ENCODE measurements at places on chromosomes 1 and 21.

DNA sequence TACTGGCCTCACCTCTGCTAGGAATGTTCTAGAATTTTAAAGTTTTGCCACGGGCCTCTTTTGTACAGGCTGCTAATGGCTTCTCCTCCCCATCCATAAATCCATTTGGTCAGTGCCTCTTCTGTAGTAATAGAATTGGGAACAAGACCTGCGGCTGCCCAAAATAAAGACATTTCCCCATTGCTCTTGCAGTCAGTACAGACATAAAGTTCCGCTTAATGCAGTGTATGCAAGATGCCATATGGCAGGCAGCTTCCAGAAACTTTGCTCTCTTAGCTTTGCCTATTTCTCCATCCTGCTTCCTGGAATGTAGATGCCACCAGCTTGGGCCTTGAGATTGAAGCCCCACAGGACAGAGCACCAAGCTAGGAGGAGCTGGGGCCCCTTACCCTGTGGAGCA is 3.7 kb upstream of the SLC2A5 start:
- DNase-seq, result no peak

GRCh38 chr1:212186427-212187207 is 98.6 kb upstream of the PPP2R5A start:
- DNase-seq, result no peak

- no peak for DNase-seq
Observed at GRCh38 chr1:198968866-198969265, 330.0 kb downstream of the PTPRC start.

- no peak for DNase-seq
Observed at GRCh38 chr1:247471445-247472016, 13.6 kb upstream of the OR2B11 start.

- no peak for DNase-seq
Observed at GRCh38 chr1:84293766-84294165, 7.7 kb upstream of the SAMD13 start.

GRCh38 chr1:179818743-179819173 is 58.8 kb downstream of the TOR1AIP2 start:
- no peak for DNase-seq

- no peak for DNase-seq
Observed at GRCh38 chr1:188070848-188071247, 1242.1 kb downstream of the PLA2G4A start.

GRCh38 chr21:44795342-44795741 is 6.3 kb downstream of the UBE2G2 start:
- DNase-seq, result no peak

DNA sequence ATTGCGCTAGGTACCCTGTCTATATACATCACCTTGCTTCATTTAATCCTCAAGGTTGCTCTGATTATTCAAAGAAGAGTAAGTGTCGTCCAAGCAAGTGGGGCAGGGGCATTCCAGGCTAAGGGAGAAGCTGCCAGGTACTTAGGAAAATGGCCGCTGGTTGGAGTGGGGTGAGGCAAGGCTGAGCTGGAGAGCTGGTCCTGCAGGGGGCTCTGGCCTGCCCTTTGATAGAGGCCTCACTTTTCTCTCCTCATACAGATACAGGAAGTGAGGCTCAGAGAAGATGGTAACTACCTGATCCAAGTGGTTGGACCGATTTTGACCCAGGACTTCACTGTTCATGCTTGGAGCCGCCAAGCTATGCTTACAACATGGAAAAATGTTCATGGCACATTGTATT is 86.9 kb upstream of the ZBTB40 start:
- no peak for DNase-seq

- DNase-seq, result no peak
Observed at GRCh38 chr1:179779645-179780272, 36.7 kb downstream of the FAM163A start.

- DNase-seq, result peak; percentile 36
Observed at GRCh38 chr1:33007190-33008050, 29.3 kb downstream of the AK2 start.

DNA sequence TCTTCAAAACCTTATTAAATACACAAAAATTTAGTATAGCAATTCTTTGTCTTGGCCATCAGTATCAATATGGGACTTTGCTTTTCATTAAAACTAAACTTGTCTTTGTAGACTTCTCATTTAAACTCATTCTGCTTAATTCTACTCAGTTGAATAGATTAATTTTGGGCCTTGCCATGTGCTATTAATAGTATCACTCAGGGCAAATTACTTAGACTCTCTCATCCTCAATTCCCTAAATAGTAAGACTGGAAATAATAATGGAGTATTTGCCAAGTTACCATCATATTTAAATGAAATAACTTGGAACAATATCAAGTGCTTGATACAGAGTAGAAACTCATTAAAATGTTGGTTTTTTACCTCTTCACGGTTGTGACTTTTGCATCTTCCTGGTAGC is 13.4 kb downstream of the HOOK1 start:
- no peak for DNase-seq

DNA sequence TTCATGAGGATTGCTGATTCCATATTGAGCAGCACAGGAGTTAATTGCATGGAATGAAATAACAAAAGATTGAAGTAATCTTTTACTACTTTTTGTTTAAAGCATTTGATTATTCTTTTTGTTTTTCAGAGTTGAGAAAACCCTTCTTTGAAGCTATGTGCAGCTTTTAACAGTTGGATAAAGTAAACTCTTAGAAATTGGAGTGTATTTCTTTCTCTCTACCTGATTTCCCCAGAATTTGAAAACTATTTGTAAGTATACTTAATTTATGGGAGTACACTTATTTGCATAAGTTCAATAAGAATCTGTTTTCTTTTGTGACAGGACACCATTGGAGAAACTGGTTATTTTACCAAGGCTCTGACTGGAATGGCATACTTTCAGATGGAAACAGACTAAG is 133.6 kb downstream of the TRIM33 start:
- no peak for DNase-seq

- DNase-seq, result no peak
Observed at GRCh38 chr1:89999628-90000027, 4.7 kb downstream of the ZNF326 start.

DNA sequence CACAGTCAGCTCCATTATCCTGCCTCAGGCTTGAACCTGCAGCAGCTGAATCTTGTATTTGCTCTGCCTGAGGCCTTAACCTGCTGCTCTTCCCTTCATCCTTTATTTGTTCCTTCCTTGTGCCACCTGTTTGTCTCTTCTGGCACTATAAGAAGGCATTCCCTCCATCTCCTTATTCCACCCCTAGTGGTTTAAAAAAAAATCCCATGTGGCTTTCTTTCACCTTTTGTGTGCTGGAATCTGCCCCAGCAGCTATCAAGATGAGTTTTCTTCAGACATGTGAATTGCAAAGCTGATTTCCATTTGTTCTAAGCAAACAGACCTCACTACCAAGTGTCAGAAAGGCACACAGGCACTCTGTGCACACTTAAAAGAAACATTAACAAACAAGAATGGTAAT is 294.6 kb downstream of the TTLL7 start:
- DNase-seq, result no peak
